ENCODE measurements at places on chromosomes 4 and X.

DNA sequence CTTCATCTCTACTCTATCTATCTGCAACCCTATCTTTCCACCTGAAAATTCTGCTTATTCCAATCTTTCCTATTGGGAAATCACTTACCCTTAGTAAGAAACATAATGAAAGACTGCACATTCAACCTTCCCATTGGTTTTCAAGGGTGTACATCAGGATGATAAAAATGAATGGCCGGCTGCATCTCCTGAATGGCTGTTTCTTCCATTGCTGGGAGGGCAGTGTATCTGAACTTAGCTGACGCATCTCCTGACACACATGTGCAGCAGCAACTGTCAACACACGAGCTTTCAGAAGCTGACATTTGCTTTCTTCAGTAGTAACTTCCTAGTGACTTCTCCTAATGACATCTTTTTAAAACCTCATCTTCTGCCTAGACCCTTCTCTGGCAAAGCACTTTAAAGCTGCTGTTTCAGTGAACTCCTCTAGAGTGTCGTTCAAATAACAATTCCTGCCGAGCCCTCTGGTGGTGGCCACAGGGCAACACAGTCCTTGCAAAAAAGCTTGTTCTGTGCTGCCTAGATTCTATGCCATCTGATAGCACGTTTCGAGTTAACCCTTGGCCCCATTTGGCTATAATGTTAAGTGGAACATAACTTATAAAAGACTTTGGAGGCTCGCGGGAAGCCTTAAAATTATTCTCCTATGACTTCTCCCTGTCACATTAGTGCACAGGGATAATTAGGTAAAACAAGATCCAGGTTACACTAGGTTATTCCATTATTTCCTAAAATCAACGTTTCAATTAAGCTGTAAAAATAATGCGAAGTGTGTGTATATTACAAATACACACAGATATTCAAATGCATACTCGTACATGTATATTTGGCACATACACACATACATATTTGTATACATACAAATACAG lies 2340.7 kb downstream of the PCDH7 start:
- no peak for DNase-seq

GRCh38 chr4:158513256-158513655 lies 8.4 kb upstream of the RXFP1 start:
- DNase-seq: no peak

DNA sequence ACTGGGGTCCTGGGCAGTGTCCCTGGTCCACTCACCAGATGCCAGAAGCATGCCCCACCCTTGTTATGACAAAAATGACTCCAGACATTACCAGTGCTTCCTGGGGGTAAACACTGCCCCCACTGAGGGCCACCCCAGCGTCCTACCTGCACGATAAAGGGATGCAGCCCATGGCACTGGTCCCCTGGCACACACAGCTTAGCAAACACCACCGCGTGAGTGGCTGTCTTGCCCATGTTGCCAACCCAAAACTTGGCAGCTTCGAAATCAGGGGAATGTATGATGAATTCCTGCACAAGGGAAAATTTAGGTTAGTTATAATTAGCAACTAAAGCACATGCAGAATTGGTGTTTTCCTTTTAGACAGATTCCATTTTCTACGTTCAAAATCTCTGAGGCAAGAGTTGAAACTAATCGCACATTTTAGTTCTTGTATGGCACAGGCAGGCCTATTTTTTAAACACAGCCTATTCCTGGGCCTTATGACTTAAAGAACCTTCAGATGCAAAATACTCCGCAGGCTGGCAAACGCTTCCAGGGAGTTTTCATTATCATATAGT lies 30.4 kb downstream of the ACOX3 start:
- no peak for DNase-seq

- DNase-seq: no peak
Observed at GRCh38 chrX:49878128-49878833, 1.0 kb upstream of the USP27X start.

DNA sequence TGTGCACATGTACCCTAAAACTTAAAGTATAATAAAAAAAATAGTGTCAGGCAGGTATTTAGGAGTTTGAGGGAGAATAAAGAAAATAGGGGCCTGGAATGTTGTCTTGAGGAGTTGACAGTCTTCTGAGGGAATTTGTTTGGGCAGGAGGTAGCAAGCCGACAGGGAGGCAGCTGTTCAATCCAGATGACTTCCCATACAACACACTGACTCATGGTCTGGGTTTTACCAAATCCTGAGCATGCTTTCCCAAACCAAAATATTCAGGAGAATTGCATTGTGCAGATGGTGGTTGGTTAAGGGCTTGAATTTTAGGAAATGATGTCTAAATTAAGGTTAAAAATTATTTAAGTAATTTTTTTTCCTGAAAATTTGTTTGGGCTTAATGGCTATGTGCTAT lies 430.0 kb downstream of the INPP4B start:
- DNase-seq: no peak

GRCh38 chrX:47174376-47174775 lies 19.3 kb upstream of the UBA1 start:
- no peak for DNase-seq

DNA sequence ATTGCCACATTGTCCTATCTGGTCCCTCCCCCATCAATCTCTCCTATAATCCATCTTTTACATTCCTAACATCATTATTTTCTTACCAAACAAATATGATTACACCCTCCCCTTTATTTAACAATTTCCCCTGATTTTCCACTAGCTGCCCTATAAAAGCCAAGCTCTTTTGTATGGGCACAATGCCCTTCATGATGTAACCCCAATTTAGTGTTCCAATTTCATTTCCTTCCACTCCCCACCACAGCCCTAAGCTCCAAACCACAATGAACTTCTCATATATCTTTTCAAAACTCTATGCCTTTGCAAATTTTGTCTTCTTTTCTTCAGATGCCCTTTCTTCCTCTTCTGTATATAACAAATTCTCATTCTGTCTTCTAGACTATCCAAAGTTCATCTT lies 39.5 kb upstream of the PTPN13 start:
- no peak for DNase-seq

DNA sequence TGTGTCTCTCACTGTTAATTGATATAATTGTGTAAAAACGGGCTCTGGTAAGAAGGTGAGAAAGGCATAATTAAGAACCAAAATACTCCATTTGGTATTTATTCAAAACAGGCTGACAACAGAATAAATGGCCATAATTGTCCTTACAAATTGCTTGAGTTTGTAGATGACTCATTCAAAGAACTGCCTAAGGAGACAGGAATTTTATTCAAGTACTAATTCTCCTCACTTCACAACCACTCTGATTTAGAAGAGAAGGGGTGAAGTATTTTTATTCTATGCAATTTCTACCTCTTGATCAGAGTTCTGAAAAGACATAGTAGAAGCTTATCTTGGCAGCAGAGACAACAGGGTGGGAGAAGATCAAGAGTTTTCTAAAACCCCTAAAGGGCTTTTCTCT lies 43.1 kb downstream of the ATP11C start:
- no peak for DNase-seq

DNA sequence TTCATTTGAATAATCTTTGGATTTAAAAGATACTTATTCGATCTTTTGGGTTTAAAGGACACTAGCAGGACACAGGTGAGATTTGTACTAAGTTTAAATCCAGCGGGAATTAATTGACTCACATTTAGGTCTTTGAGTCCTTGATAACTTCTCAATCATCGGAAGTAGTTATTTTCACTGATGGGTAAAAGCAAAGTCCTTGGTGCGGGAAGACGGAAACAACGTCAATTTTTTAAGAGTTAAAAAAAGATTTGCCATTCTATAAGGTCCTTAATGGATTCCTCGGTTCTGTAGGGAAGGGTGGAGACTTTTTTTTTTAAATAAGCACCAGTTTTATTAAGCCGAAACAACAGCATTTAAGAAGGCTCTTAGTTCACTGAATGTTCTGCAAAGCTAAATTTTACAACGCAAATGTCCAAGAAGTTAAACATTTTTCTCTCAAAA lies 2.9 kb downstream of the TMSB4X start:
- no peak for DNase-seq

- DNase-seq: no peak
Observed at GRCh38 chr4:85807247-85807950, 332.4 kb downstream of the ARHGAP24 start.

GRCh38 chr4:99161373-99162099 lies 17.4 kb upstream of the ADH4 start:
- DNase-seq: no peak

DNA sequence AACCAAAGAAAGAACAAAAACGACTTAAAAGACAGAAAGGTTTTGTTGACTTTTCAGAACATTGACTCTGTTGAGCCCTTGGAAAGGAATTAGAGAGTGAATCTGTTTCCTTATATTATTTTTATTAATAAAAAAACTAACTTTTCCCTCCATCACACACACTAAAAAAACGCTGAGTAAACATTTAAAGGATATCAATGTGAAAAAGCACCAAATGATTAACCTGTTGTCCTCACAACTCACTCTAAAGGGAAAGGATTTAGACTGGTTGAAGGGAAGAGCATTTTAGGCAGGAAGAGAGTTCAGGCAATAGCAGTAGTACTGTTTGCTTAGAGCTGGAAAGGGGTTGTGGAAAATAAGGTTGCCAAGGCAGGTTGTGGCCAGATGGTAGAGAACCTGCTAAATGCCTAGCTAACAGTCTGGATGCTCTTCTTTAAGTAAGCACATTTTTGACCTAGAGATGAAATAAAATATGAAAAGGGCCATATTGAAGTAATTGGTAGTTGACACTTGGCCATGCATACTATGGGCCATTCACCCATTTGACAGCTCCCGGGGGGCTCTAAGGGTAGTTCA lies 98.0 kb upstream of the NDP start:
- no peak for DNase-seq

DNA sequence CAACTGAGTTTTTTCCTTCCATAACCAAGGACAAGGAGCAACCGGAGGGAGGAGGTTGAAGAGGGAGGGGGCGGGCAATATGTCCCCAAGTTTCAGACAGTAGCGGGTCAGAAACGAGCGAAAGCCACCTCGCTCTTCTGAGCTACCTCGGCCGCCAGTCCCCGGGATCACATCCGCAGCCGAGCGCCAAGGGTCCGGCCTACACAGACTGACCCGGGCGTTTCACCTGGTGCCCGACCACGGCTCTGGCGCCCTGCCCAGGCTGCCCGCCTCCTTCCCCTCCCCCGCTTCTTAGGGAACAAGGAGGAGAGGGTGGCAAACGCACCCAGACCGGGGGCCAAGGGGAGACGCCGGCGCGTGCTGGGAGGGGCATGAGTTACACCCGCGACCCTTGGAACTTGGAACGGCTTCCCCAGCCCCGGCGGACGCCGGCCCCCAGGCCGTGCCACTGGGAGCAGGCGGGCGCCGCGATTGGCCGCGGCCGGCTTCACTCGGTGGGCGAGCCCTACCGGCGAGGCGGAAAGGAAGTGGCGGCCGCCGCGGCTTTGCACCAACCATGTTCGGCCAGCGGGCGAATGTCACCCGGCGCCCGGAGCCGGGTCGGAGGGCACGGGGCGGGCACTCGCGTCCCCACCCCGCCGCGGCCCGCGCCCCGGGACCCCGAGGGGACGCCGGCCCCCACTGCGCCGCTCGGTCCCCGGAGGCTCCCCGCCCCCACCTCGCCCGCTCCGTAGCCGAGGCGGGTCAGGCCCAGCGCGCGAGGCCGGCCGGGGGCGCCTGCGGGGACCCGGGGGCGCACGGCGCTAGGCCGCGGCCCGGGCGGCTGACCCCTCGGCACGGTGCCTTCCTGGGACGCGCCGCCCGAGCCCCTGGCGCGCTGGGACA lies 1.5 kb downstream of the IRF2 start:
- DNase-seq: no peak

- DNase-seq: no peak
Observed at GRCh38 chrX:40166582-40166981, 68.8 kb upstream of the BCOR start.

DNA sequence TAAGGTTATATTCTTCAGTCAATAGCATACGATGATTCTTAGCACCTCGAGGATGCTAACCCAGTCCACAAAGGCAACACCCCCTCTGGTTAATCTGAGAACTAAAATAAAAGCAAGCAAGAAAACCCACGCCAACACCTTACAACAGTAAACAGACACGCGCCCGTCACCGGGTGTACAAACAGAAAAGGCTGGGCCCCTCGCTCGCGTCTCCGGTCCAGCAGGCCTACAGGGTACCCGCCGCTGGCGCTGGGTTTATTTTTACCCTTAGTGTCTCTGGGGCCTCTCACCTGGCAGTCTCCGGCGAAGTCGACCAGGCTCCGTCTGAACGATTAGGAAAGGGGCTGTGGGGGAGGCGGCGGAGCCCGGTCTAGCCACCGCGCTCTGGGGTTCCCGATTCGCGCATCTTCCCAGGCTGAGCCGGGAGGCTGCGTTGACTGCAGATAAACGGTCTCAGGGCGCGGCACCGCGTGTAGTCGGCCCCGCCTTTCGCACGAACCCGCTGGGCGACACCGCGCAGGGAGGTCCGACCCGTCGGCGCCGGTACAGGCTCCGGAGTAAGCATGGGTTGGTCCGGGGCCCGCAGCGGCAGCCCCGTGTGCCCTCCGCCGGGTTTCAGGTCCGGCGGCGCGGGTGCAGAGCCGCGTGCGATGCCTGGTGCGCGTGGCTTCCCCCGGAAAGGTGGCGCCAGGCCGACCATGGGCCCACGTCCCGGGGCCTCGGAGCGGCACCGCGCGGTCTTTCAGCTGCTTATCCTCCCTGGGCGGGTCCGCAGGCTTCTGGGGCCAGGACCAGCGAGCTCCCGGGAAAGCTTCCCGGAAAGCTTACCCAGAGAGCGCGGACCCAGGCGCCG lies 441 bp downstream of the SLC9B2 start:
- DNase-seq: peak; percentile 30

DNA sequence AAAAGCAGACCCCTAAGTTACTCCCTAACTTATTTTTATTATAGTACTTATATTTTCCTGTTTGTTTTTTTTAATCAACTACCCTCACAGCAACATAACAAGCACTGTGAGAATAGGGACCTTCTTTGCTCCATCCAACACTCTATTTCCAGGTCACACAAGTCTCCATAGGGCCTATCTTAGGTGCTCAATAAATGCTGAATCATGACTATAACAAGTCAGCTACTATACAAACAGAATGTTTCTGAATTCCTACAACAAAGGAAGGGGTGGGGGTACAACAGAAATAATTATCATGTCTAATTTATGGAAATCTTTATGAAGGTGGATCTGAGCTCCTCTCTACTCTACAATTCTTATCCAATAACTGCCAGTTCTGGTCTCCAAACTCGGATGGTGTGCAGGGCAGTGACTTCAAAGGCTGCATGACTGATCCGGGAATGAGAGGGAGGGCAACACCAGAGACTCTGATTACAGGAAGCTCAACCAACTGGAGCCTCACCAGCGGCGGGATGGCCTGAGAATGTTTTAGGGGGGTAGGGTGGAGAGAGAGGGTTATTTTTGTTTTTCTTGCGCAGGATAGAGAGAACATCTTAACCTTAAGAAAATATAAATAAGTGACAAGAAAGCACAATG lies 71.1 kb downstream of the HADH start:
- DNase-seq: no peak

- no peak for DNase-seq
Observed at GRCh38 chr4:1416051-1416947, 10.1 kb upstream of the NKX1-1 start.

GRCh38 chr4:2829933-2830451 lies 13.7 kb upstream of the ADD1 start:
- no peak for DNase-seq
